ENCODE measurements at places on chromosomes 16 and 17.

DNA sequence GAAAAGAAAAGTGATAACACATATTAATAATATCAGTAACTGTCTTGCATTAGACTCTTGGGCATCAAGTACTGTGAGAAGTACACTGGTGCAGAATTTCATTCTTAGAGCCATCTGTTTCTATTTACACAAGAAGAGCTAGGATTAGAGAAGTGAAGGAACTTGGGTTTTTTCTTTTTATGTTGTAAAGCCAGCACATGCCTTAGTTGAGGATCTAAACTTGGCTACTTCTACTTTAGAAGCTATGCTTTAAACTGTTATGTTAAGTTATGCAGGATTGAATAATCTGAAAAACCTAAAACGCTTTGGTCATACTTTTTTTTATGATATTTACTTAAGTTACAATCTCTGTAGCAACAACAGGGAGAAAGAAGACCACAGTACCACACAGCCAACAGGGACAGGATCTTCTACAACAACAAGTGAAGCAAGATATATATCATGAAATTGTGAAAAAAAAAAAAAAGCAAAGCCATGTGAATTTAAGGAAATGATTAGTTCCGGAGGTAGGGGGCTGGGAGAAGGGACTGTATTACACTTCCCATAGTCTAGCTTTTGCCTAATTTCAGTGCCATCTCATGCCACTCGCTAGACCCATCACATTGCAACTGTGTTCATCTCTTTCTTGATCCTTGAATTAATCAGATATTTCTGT is 305.1 kb upstream of the GOT2 start:
- DNase-seq: no peak

GRCh38 chr16:84995663-84996062 is 15.7 kb downstream of the ZDHHC7 start:
- no peak for DNase-seq

GRCh38 chr16:23232806-23233205 is 50.3 kb downstream of the SCNN1G start:
- no peak for DNase-seq

- DNase-seq: no peak
Observed at GRCh38 chr17:70539132-70539924, 370.0 kb downstream of the KCNJ2 start.

DNA sequence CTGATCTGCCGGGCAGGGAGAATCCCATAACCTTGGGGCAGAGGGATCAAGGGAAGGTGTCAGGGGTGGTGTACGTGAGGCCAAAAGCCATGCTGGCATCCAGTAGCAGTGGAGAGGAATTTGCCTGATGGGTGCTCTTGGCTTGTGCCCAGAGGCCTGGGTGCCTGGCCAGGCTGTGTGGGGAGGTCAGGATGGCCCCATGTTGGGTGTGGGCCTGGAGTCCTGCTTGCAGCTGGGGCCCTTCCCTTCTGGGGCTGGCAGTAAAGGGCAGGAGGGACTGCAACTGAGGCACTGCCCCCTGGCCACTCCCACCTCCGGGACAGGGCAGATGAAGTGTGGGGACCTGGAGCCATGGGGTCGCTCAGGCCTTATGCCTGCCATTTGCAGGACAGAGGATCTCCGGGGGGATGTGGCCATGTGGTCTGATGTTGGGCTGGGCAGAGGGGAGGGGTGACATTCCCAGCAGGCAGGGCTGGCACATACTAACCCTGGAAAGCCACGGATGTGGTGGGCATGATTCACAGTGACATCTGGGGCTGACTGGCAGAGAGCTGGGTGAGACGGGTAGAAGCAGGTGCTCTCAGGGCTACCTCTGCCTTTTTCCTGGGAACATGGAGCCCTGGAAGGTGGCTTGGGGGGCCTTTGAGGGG is 3.5 kb downstream of the FMNL1 start:
- DNase-seq: no peak

DNA sequence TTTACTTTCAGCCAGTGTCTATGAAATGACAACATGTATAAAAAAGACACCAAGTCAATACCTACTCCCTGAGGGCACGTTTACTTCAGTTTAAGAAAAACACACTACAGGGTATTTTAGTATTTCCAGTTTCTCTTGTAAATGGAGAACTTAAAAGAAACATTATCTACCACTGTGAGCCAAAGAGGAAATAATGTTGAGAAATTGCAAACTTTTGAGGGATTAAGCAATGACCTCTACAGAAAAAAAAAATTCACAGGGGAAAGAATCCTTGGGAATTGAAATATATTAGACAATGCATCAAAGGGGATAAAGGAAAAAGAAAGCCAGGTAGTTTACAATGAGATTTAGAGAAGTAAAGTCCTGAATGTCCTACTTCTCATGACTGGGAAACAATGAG is 126.0 kb downstream of the KCNJ2 start:
- no peak for DNase-seq

DNA sequence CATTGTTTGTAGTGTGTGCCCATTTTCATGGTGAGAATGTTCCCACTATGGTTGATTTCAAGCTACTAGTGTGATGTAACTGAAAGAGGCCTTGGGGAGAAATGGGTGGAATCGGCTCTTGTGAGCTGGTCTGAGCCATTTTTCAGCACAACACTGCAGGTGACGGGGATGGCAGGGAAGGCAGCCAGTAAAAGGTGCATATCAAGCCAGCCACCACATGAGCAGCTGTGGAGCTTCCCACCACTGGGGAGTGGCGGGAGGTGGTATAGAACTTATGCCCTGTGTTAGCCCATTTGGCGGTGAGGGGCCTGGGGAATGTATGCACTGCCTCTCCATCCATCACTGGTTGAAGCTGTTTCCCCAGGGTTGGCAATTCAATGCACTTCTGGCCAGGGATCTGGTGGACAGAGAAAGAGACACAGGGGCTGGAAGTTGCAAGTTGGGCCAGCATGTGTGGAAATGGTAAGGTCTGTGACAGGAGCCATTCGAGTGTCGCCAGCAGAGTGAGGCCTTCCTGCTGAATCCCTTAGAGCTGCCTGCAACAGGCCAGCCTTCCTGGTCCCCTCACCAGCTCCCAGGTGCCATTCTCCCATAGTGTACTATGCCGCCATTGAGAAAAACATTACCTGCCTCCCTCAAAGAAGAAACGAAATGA is 31.7 kb upstream of the BRD7 start:
- no peak for DNase-seq

DNA sequence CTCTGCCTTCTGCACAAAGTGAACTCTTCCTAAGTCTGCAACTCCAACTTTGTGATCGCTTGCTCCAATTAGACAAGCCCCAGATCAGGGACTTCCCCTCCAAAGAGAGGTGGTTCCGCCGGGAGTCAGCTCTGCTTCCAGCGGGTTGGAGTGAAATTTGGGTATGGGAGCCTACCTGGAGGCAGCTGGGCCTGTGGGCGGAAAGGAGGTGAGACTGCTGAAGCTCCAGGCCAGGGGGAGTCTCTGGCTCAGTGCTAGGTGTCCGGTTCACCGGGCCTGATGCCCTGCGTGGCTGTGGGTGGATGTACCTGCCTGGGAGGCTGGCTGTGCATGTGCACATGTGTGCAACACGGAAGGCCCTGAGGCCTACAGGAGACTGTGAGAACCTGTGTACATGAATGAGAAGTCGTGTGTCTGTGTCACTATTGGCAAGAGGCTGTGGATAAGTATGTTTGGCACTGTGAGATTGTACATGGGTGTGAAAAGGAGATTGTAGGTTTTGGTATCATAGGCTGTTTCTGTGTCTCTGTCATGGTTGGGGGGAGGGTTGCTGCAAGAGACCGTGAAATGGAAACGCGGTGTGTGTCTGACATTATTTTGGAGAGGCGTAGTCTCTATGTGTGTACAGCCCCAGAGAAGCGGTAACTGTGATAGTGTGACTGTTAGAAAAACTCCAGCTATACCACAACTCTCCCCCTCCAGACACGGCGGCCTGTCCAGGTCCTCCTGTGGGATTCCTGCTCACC is 4.2 kb downstream of the LHX1 start:
- DNase-seq: no peak

DNA sequence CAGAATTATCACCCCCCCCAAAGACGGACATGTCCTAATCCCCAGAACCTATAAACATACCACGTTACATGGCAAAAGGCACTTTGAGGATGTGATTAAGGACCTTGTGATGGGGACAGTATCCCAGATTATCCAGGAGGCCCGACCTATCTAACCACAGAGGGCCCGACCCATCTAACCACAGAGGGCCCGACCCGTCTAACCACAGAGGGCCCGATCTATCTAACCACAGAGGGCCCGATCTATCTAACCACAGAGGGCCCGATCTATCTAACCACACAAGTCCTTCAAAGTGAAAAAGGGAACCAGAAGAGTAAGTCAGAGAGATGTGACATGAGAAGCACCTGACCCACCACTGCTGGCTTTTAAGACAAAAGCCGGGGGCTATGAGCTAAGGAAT is 56.8 kb downstream of the ANKFY1 start:
- DNase-seq: no peak

GRCh38 chr17:50096092-50096491 is 941 bp downstream of the PDK2 start:
- no peak for DNase-seq

DNA sequence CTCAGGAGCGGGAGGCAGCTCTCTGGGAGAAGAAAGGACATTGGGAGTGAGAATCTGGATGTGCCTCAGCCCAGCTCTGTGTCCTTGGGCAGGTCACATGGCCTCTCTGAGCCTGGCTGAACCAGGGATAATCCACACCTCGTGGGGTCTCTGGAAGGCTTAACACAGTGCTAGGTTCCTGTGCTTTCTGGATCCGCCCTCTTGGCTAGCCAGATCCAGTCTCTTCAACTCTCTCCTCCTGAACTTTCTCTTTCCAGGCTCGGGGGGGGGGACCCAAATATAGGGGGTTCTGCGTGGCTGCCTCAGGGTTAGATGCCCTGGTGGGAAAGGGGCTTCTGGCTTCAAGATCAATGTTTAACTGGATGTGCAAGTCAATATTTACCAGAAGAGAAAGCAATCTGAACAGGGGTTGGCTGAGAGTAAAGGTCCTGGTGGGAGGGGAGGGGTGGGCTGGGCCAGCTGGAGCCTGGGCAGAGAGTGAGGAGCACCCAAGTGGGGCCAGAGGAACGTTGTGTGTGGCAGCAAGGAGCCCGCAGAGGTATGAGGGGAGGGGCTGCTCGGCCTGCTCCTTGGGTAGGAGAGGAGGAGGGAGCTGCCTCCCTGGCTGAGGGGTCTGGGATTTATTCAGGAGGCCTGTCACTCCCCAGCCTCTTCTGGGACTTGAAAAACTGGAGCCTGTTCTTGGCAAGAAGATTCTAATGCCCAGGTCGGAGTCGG is at the start of gene SERPINF2:
Gene SERPINF2, plus strand, starts transcription at position 501 of the 717 bp plus-strand sequence. CDS start 2,125 bp downstream, outside the sequence.
- no peak for DNase-seq

- no peak for DNase-seq
Observed at GRCh38 chr17:10744501-10745000, 14.7 kb upstream of the TMEM220 start.

- no peak for DNase-seq
Observed at GRCh38 chr17:74801896-74802295, 25.8 kb upstream of the NAT9 start.

GRCh38 chr16:2584729-2585650 is 47.2 kb downstream of the PDPK1 start:
- no peak for DNase-seq

All from stimulated activated CD8-positive, alpha-beta memory T cell treated with anti-CD3 and anti-CD28 coated beads, Interleukin-15, amount 100 ng/mL, for 4 hours (primary cell).